ENCODE measurements at places on chromosomes 5 and 9. TPM values are rescaled to one million over a fixed set of nuclear protein-coding genes. Genes with fewer than 3 reads are reported as not detected.

DNA sequence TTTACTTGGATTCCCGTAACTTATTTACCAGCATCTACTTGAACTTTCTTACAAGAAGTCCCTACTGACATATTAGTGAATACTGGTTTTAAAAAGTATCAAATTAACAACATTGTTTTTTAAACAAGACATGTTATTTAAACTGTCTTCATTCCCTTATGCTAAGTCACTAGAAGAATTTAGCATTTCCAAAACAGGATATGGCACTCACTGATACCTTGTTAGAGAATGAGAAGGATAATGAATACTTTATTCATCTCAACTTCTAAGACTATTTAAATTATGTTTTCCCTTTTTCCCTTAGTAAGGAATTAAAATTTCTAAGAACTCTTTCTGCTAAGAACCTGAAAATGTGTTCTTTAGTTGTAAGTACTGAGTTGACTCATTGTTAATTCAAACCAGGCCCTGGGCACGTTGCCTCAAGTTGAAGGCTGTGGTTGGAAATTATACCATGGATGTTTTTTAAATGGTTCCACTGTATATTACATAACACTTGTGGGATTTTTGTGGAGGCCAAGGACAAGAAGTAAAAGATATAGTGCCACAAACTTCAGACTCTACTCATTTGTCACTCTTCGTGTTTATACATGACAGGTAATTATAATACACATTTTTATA, 219.0 kb upstream of the EDIL3 start:
- H3K4me3 ChIP-seq: no peak overlapping the region
- H3K27me3 ChIP-seq: no peaks in the 10 kb centered on the region
- H3K36me3 ChIP-seq: no peaks in the 10 kb centered on the region
- DNase-seq: no peak

DNA sequence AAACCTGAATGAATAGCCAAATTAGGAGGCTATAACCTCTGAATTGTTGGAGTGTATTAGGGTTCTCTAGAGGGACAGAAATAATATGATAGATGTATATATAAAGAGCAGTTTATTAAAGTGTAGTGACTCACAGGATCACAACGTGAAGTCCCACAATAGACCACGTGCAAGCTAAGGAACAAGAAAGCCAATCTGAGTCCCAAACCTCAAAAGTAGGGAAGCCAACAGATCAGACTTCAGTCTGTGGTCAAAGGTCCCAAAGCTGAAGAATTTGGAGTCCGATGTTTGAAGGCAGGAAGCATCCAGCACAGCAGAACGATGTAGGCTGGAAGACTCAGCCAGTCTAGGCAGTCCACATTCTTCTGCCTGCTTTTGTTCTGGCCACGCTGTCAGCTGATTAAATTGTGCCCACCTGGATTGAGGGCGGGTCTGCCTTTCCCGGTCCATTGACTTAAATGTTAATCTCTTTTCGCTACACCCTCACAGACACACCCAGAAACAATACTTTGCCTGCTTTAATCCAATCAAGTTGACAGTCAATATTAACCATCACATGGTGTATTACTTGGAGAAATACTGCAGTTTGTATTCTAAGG, 550.6 kb downstream of the CDH10 start:
- H3K27me3 ChIP-seq: no peaks in the 10 kb centered on the region
- no peak for DNase-seq
- no peak overlapping the region for H3K27ac ChIP-seq
- H3K36me3 ChIP-seq: no peaks in the 10 kb centered on the region
- no peaks in the 10 kb centered on the region for H3K4me1 ChIP-seq
- H3K4me3 ChIP-seq: no peak overlapping the region

DNA sequence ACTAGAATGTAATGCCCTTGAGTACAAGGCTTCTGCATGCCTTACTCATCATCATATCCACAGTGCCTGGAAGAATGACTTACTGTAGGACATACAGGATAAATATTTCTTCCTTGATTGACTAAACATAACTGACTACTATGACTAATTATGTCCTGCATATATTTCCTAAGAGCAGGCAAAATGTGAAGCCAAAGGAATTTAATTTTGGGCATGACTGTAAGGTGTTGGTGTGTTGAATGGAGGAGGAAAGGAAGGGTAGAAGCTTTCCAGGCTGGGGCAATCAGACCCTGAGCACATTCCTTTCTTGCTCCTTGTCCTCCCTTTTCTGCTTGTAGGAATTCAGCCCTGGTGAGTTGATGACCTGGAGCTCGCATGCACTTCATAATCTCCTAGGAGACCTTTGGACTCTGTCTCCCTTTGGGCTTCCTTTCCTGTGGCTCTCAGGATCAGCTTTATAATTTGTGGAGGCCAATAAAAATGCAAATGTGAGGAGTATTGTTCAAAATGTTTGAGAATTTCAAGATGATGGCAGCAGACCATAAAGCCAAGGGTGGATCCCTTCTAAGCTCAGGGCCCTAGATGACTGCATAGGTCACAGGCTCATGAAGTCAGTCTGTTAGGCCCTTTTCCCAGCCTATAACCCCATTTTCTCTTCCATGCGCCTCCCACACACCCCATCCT, 174.0 kb downstream of the HMHB1 start:
- H3K4me3 ChIP-seq: no peak overlapping the region
- no peaks in the 10 kb centered on the region for H3K36me3 ChIP-seq
- H3K4me1 ChIP-seq: no peaks in the 10 kb centered on the region

DNA sequence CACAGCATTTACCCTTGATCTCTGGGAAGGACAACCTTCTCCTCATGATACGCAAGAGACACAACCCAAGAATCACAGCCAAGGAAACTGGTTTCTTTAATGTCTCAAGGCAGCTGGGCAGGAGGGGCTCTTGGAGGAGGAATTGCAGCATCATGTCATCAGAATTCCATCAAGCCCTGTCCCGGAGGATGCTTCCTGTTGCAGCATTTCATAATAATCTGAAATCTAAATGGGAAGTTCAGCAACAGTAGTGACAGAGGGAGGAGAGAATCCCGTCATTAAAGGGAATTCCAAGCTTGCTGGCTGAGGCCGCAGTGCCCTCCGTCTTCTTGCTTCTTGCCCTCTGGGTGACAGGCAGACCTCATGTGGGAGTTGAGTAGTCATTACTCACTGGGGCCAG, 192.7 kb downstream of the TENT4A start:
- no peak overlapping the region for H3K4me3 ChIP-seq
- no peaks in the 10 kb centered on the region for H3K36me3 ChIP-seq
- no peaks in the 10 kb centered on the region for H3K4me1 ChIP-seq
- no peak overlapping the region for H3K27ac ChIP-seq
- H3K27me3 ChIP-seq: no peaks in the 10 kb centered on the region
- no peak for DNase-seq

Gene FBXL7
- total RNA-seq: 0.90 TPM

Gene ST8SIA4
- 22.5 TPM for total RNA-seq

- no peaks in the 10 kb centered on the region for H3K27me3 ChIP-seq
- H3K36me3 ChIP-seq: no peaks in the 10 kb centered on the region
- H3K27ac ChIP-seq: no peak overlapping the region
- H3K4me3 ChIP-seq: no peak overlapping the region
Measured at GRCh38 chr9:107547772-107548297, 58.3 kb upstream of the KLF4 start.

DNA sequence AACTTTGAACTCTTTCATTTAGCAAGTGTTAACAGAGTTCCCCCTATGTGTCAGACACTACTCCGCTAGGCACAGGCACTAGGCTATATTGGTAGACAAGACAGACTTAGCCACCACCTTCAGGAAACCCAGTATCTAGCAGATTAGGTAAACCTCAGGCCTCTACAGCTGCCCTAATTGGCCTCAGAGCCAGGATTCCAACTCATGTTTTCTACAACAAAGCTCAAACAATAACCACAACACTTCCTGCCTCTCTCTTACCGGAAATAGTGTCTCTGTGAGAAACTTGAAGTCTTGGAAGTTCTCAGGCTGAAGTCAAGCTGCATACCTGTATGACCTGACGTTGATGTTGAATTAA, 116.6 kb upstream of the SLC44A1 start:
- H3K4me1 ChIP-seq: peaks cover 40% of the 10 kb centered on the region
- peaks cover 3% of the 10 kb centered on the region for H3K36me3 ChIP-seq
- H3K27me3 ChIP-seq: no peaks in the 10 kb centered on the region
- peak overlapping the region; percentile 50 for H3K27ac ChIP-seq
- peak; percentile 86 for DNase-seq
- H3K4me3 ChIP-seq: no peak overlapping the region

Gene ADGRV1
- 2.2 TPM for total RNA-seq

DNA sequence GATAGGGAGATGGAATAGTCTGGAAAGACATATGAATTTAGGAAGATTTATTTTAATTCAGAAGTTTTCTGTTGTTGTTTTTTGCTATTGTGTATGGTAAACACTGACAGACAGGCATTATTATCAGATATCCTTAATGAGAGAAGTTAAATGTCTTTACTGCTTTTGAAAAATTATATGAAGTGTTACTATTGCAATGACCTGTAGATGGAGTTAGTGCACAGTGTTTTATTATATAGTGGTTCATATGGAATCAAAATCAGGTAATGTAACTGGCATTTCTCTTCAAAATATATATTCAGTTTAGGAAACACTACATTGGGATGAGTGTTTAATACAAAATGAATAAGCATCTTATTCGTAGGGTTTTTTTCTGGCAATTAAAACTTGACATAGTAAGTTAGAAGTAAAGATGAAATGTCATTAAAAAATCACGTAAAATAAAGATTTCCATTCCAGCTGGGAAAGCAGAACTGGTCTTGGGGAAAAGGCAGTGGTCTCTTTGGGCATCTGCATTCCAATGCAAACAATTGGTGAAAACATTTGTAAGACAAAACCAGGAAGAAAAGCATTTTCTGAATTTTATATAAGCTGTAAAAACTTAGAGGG, 3.9 kb downstream of the GABRA1 start:
- DNase-seq: no peak
- no peaks in the 10 kb centered on the region for H3K4me1 ChIP-seq
- no peak overlapping the region for H3K27ac ChIP-seq
- H3K27me3 ChIP-seq: peaks cover 22% of the 10 kb centered on the region
- no peaks in the 10 kb centered on the region for H3K36me3 ChIP-seq

Gene IL17B
- total RNA-seq: 0.24 TPM

DNA sequence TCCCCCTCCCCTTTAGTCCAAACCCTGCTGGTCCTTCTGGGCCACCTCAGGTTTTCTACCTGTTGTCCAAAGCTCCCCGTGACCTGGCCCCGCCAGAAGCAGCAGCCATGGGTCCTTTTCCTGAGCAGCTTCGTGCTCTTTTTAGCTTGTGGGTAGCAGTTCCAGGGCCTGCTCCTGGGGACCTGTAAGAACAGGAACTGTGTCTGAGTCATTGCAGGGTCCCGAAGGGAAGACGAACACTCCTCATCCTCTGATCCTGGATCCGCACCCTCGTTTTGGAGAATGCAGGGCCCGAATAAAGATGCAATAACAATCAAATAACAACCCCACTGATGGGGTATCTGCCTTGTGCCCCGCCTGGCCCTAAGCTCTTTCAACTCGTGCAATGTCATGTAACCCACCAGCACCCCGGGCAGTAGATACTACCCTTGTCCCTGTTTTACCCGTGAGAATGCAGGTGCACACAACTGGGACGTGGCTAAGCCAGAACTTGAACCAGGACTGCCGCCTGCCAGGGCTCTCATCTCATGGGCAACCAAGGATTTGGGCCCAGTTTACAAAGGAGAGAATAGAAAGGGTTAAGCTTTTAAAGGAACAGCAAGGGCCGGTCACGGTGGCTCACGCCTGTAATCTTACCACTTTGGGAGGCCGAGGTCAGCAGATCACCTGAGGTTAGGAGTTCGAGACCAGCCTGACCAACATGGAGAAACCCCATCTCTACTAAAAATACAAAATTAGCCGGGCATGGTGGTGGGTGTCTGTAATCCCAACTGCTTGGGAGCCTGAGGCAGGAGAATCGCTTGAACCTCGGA, 33.2 kb downstream of the NEK6 start:
- no peak overlapping the region for H3K27ac ChIP-seq
- no peaks in the 10 kb centered on the region for H3K36me3 ChIP-seq
- no peak overlapping the region for H3K4me3 ChIP-seq

DNA sequence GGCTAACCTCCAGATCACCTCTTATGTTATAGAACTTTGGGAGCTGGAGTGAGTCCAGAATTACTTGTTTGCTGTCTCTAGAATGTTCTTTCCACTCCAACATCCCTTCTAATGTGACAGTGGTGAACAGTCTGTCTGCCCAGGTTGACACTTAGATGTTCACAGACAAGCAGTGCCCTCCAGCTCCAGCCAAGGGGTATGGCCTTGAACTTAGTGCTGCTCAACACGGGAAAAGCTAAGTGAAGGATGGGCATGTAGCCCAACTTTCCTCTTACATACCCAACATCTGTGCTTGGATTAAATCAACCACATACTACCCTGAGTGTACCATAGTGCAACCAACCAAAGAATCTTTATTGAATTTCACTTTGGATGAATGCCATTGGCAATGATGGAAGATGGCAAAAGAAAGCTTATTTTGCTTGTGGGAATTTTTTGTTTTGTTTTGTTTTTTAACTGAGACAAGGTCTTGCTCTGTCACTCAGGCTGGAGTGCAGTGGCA, 201.2 kb downstream of the NXNL2 start:
- no peaks in the 10 kb centered on the region for H3K36me3 ChIP-seq
- peaks cover 3% of the 10 kb centered on the region for H3K27me3 ChIP-seq
- H3K4me3 ChIP-seq: no peak overlapping the region
- H3K4me1 ChIP-seq: no peaks in the 10 kb centered on the region
- no peak for DNase-seq

DNA sequence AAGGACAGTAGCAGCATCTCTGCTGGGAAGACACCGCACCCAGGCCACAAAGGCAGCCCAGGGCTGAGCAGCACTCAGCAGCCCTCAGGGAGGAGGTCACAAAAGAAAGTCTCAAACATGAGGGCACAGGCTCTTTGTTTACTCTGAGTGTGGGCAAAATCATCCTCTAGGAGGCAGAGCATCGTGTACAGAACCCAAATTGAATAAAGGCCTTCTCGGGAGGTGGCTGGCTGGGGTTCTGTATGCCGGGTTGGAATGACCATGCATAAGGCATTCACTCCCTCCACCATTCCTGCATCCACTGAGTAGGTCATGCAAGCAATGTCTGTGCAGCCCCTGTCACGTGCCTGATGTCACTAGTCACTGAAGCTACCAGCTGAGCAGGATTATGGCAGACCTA, 412.8 kb downstream of the SPOCK1 start:
- no peak for DNase-seq
- H3K36me3 ChIP-seq: no peaks in the 10 kb centered on the region

- no peak overlapping the region for H3K4me3 ChIP-seq
- DNase-seq: no peak
Measured at GRCh38 chr9:22097707-22098106, 88.6 kb upstream of the CDKN2B start.
